Activated naive CD8-positive, alpha-beta T cell treated with anti-CD3 and anti-CD28 coated beads, Interleukin-2, amount 10 ng/mL, durations not matched to agents 7 days and 5 days (primary cell): ENCODE measurements at places on chromosomes 1 and 21. TPM values are rescaled to one million over a fixed set of nuclear protein-coding genes. Genes with fewer than 3 reads are reported as not detected.

GRCh38 chr1:42163536-42164503 lies 725 bp downstream of the GUCA2A start:
- no peak for DNase-seq

- no peak for DNase-seq
These were observed 264.8 kb downstream of the CAMTA1 start for GRCh38 chr1:7049913-7050625.

DNA sequence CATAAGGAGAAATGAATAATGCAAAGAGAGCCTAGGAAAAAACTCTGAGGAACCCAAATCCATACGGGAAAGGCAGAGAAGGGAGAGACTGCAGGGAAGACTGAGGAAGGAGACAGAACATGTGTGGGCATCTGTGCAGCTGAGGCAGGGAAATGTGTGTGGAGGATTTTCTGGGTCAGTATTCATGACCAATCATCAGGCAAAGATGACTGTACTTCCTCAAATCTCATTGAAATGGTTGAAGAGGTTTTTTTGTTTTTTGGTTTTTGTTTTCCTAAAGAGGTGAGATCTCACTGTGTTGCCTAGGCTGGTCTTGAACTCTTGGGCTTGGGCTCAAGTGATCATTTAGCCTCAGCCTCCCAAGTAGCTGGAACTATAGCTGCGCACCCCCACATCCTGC lies 15.7 kb downstream of the DIP2A start:
- DNase-seq, result no peak

DNA sequence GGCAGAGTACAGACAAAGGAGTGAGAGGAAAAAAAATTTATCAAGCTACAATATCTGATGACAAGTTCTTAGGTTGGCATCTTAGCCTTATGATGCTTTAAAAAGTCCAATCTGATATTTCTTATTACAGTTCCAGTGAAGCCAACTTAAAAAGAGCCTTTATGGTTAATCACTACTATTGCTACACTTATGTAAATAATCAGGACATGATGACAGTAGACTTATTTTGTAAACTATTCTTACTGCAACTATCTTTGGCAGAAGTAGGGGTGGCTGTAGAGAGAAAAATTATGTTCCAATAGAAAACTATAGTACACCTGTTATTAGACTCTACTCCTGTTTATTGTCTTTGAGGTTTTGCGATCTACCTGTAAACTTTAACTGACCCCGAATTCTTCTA lies 25.8 kb upstream of the NUF2 start:
- DNase-seq, result no peak

DNA sequence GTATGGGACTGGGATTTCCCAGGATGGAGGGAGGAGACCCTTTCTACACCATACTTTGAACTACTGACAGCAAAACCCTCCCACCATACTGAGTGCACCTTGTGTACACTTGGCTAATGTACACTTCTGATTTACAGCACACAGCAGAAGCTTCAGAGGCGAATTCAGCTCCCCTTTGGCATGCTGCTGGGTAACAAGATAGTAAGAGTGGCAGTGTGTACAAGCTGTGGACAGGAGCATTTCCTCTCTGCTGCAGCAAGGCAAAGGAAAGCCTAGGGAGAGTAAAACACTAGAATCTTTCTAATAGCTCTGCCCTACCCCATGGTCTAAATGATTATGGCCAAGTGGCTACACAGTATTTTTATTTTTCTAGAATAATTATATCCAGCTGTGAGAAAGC lies 83.9 kb upstream of the ARTN start:
- DNase-seq, result no peak

GRCh38 chr1:110630839-110631663 lies 24.9 kb upstream of the KCNA2 start:
- peak; percentile 87 for DNase-seq

DNA sequence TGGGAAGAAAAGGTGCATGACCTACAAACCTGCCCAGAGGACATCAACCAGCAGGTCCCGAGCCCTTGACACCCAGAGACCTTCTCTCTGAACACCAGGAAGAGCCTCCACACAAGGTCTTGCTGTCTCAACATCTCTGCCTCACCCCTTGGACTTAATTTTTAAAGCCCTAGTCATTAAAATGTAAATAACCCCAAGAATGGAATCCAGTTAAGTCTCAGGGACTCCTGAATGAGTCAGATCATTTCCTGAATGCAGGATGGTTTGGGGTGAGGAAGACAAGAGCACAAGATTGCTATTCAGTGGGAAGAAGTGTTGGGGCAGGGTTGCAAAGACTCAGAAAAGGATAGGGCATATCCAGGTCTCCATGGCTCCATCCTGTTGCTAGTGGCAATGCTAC lies 17.8 kb upstream of the GRIK3 start:
- no peak for DNase-seq

- DNase-seq, result no peak
These were observed 16.5 kb upstream of the IFFO2 start for GRCh38 chr1:18972991-18973390.

GRCh38 chr1:25798666-25799351 lies 1.2 kb upstream of the SELENON start:
- DNase-seq, result no peak

DNA sequence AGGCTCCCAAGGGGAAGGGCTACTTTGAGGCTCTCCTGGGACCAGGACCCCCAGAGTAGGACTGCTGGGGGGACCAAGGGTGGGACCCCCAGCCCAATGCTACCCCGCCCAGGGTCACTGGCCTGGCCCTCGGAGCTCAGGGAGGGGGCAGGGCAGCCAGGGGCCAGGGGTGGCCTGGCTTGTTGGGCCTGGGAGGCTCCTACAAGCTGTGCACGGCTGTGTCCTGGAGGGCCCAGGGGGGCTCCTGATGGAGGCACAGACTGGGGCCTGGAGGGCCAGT lies 2.2 kb downstream of the HES4 start:
- no peak for DNase-seq

DNA sequence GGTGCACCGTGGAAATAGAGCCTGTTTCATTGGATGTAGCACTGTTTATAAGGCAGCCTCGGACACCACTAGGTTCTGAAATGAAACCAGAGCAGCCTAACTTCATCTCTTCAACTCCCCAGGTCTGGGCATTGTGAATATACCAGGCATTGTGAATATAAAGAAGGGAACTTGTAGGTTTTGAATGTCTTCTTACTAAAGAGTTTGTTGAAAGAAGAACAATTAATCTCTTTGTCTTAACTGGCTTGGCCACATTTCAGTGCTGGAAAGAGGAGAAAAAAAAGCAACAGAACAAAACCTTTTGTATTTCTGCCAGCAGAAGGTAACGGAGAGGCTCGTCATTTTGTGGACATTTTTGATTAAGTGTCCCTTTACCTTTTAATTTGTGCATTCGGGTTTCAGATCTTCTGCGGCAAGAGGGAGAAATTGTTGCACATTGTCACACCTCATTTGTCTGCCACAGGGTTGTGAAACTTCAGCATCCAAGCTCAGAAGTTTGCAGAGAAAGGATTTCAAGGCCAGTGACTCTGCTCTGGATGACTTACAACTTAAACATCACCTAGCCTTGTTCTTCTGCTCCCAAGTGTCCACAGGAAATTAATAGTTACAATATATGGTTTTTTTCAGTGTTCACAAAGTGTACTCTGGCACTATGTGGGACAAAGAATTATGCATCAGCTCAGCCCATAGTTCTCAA lies 158.3 kb downstream of the KAZN start:
- no peak for DNase-seq

- DNase-seq, result no peak
These were observed 12.4 kb downstream of the ACBD6 start for GRCh38 chr1:180489976-180490375.

- DNase-seq, result no peak
These were observed 16.8 kb downstream of the PHTF1 start for GRCh38 chr1:113742515-113742914.

DNA sequence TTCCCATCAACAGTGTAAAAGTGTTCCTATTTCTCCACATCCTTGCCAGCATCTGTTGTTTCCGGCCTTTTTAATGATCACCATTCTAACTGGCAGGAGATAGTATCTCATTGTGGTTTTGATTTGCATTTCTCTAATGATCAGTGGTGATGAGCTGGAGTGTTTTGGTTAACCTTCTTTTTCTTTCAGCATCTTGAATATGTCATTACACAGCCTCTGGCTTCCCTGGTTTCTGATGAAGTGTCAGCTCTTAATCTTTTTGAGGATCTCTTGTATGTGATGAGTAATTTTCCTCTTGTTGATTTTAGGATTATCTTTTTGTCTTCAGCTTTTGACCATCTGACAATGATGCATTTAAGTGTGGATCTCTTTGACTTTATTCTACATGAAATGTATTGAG lies 133.2 kb upstream of the GRIK3 start:
- no peak for DNase-seq

- no peak for DNase-seq
These were observed 24.4 kb downstream of the LHX4 start for GRCh38 chr1:180254496-180254819.

DNA sequence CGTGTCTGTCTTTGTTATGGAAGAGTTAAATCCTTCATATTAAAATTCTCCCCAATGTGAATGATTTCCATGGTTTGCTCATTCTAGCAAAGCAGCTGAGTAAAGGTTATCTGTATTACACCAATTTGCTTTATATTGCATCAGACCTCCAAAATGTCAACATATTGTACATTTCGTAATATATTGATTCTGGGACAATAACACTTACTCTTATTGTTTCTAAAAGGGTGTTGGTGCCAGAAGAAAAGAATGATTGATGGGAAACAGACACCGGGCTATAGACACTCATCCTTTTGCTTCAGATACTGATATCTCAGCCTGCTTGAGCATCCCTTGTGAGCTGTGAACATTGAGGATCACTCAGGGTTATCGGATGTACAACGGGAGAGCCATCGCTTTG lies 7.0 kb downstream of the NTNG1 start:
- no peak for DNase-seq

GRCh38 chr1:192763243-192763642 lies 45.6 kb upstream of the RGS2 start:
- DNase-seq, result no peak

- no peak for DNase-seq
These were observed 19.8 kb upstream of the LSS start for GRCh38 chr21:46248422-46248782.

DNA sequence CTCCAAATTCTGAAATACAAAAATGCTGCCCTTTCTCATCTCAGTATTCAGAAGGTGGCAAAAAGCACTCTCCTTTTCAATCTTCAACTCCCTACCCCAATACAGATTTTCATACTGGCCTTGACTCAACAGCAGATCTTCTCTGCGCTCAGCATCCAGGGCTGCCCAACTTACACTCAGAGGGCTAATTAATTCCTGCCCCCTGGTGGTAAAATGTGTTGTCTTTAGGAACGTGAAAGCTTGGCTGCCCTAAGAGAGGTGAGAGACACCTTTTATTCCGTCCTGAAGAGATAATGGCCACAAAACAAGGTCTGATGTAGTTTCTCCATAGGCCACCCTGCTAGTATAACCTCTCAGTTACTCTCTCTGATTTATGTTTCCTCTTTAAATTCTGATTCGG lies 25.0 kb downstream of the KRTAP24-1 start:
- DNase-seq, result no peak

DNA sequence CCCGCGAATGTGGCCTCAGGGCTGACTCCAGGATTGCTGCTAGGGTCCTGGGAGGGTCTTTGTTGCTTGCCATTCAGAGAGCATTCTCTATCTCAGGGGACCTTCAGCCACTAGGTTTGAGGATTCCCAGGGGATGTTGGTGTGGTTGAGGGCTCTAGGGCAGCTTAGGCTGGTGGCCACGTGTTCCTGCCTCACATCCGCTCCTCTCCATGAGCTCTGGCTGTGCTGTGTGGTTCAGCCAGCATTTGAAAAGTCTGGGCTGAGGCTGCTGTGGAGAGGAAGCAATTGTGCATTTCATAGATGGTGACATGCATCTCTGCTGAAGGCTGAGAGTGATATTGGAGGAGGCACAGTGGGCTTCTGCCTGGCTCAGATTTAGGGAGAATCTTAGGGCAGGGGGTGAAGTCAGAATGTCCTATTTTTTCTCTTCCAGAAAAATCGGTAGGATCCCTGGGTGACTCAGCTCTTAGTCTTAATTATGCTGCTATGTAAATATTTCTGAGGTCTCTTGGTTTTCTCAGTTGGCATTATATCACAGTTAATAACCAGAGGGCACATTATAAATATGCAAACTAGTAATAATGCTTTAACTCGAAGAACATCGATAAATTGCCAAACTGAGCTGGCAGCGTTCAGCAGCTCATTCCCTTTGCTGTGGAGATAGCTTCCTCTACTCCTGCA lies 182.3 kb downstream of the CAMTA1 start:
- no peak for DNase-seq

GRCh38 chr1:156840186-156840897 lies 18.6 kb downstream of the INSRR start:
- no peak for DNase-seq

GRCh38 chr21:15122241-15122640 lies 57.4 kb upstream of the NRIP1 start:
- no peak for DNase-seq

GRCh38 chr1:240468656-240469055 lies 143.3 kb downstream of the GREM2 start:
- no peak for DNase-seq

DNA sequence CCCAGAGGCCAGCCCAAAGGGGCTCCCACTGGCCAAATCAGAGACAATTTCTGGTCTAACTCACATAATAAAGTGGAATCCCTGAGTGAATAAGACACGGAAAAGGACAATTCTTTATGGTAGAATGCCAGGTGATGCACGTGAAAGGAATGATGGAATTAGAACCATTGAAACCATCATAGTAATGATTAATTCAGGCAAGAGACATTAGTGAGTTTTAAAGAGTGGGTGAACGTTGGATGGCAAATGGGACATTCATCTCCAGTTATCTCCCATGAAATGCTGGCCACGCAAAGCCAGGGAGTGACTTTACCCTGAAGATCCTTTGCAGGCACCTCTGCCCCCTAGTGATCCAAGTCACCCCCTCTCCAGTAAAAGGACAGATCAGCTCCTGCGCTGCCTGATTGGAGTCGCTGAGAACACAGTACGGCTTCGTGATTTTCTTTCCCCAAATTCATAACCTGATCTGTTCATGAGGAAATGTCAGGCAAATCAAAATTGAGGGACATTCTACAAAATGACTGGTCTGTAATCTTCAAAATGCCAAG lies 87.5 kb downstream of the AJAP1 start:
- no peak for DNase-seq

Gene AXDND1
- 0.85 TPM for total RNA-seq

Gene EPHA8
- total RNA-seq, result not detected

Gene LEFTY2
- total RNA-seq, result not detected

Gene RPE65
- not detected for total RNA-seq

Gene CATSPERE
- 1.6 TPM for total RNA-seq

Gene MPL
- not detected for total RNA-seq

Gene MAN1C1
- 20.5 TPM for total RNA-seq

Gene GLIS1
- not detected for total RNA-seq

Gene SH2D1B
- total RNA-seq, result not detected

Gene THEM5
- total RNA-seq, result not detected

Gene BARHL2
- not detected for total RNA-seq

Gene RIMKLA
- 3.7 TPM for total RNA-seq

Gene FASLG
- total RNA-seq, result 4.6 TPM

Gene DAP3
- total RNA-seq, result 128 TPM

Gene LHX8
- not detected for total RNA-seq

Gene OPRD1
- not detected for total RNA-seq
